ENCODE measurements at places on chromosomes 7 and 10.

DNA sequence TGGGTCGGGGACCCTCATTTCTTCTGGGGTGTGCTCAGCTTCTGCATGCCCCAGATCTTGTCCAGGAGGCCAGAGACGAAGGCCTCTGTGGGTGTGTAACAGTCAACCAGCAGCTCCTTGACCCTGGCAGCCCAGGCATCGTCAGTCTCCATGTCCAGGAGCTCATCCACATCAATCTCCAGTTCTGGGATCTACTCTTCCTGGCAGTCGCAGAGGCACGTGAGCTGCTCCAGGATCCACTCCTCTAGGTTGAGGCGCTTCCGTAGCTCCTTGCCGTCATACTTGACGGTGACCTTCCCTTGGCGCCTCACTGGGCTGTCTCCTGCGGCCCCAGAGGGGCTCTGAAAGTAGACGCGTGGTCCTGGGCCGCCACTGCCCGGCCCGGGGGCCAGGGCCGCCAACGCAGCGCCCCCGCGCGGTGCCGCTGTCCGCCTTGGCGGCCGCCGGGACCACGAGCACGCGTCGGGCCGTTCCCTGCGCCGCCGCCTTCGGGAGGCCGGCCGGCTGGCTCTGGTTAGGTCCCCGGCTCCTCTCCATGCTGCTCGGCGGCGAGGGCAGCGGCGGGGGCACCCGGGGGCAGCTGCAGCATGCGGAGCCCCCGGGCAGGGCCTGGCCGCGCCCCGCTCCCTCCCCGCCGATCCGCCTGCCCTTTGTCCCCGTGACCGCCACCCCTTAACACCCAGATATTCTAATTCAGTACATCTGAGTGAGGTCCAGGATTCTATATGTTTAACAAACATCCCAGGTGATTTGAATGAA lies 170.5 kb downstream of the SEPTIN7 start:
- DNase-seq, result no peak

DNA sequence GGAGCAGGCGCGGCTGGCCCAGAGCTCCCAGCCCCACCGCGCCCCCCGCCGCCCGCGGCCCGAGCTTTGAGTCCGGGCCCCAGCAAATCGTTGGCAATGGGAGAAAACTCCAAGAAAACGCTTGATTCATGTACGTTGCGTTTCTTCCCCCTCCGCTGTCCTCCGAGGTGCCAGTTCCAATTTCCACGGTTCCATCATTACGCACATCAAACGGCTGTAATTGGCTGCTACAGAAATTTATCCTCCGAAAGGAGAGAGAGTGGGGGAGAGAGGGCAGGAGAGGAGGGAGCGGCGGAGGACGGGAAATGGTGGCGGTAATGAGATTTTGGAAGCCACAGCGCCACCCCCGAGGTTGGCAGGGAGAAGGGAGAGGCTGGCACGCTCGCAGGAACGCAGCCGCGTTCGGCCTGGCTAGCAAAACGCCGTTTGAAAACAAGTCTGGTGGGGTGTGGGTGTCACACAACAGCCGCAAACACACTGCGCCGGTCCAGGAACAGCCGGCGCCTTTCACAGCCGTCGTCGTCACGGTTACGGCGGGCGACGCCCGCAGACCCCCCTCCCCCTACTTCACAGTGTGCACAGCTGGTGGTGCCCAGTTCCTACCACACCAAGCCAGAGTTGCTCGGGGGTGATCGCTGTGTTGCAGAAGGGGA lies 57.5 kb downstream of the UNCX start:
- peak; percentile 48 for DNase-seq

- DNase-seq, result no peak
Observed at GRCh38 chr7:4957847-4958476, 1.0 kb downstream of the MMD2 start.

- DNase-seq, result no peak
Observed at GRCh38 chr10:110865186-110865808, 6.4 kb upstream of the PDCD4 start.

DNA sequence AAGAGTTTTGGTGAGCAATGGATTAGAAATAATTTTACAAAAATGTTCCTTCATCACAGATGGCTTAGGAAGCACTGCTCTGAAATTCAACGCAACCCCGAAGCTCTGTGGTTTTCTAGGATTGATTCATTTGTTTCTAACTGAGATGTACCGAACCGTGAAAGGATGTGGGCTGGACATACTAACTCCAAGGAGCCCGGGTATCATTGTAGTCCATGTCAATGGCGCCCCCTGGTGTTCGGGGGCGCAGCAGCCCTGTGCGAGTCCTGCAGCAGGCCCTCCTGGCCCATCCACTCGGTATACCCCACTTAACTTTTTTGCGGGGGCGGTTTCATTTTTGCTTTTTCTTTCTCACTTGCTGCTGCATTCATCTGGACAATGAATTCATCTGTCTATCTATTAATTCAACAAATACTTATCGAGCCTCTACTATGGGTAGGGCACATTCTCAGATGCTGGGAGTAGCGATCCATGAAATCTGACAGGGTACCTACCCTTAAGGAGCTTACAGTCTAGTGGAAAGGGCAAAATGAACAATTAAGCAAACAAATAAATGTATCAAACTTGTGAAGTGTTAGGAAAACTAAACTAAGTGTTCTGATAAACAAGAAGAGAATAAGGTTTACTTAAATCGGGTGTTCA lies 25.2 kb upstream of the ITPRID1 start:
- DNase-seq, result no peak

- no peak for DNase-seq
Observed at GRCh38 chr7:1913466-1914282, 243.6 kb downstream of the ELFN1 start.

- DNase-seq, result no peak
Observed at GRCh38 chr7:34100661-34101060, 195.3 kb downstream of the BMPER start.

- no peak for DNase-seq
Observed at GRCh38 chr7:81516898-81517297, 252.9 kb downstream of the HGF start.

- DNase-seq, result no peak
Observed at GRCh38 chr10:110214371-110214826, 7.0 kb downstream of the MXI1 start.

- peak; percentile 55 for DNase-seq
Observed at GRCh38 chr10:132443605-132443982, 46.6 kb downstream of the PWWP2B start.

- no peak for DNase-seq
Observed at GRCh38 chr7:13687500-13687899, 302.0 kb downstream of the ETV1 start.

DNA sequence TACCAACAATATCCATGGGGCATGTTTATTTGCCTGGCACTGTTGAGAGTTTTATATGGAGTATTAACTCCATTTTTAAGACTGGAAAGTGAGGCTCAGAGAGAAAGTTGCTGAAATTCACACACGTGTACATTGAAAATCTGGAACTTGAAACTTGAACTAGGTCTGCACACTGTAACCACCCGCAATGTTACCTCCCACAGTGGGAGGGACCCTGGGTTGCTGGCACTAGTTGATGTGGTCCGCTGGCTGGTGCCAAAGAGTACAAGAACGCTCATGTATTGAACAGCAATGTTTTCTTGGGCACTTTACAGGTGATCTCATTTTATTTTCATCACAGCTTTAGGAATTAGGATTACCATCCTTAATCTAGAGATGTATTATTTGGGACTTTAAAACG lies 253.2 kb downstream of the INHBA start:
- DNase-seq, result no peak

DNA sequence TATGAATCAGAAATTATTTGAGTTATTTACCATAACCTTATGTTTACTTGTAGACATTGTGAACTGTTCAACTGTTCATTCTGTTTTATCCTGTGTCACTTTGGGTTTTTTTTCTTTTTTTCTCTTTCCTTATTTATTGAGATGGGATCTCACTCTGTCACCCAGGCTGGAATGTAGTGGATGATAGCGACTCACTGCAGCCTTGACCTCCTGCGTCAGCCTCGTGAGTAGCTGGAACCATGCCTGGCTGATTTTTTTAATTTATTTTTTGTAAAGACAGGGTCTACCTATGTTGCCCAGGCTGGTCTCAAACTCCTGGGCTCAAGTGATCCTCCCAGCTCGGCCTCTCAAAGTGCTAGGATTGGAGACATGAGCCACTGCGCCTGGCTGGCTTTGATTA lies 97.1 kb downstream of the CSTF2T start:
- no peak for DNase-seq

DNA sequence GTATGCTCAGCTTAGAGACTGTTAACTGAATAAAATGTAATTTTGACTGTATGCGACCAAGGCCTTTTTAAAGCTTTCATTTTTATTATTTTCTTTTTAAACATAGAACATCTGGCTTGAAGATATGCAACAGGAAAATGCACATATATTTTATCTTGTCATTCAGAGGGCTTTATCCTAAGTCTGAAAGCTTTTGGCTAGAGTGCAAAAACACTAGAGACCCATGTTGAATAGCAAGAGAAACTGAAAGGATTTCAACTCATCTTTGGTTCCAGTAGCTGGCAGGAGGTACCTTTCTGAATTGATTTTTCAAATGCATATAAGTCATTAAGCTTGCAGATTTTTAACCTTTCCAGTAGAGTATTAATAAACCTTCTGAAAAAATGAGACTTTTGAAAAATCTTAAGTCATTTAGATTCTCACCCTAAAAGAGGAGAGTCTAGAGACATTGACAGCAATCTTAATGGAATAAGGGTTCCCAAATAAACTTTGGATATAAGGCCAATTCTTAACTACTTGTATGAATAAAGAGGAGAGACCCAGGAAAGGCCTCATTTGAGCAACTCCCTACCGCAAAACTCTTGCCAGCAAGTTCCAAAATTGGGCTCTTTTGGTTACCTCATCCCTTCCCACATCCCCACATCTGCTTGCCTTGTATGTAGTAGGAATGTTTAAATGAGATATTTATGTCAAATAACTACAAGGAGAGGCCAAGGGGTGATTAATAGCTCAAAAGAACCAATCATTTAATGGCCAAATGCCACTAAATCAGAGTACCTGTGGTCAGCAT lies 454.4 kb downstream of the HTR7 start:
- no peak for DNase-seq

DNA sequence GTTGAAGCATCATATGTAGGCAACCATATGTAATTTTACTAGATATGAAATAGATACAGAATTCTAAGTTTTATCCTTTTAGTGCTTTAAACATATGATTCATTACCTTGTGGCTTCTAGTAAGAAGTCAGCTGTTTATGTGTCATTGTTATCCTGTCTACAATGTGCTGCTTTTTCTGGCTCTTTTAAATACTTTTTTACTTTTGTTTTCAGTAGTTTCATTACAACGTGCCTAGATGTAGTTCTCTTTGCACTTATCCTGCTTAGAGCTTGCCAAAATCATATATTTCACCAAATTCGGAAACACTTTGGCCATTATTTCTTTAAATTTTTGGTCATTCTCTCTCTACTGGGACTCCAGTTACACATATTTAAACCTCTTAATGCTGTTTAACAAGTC lies 26.4 kb downstream of the YAE1 start:
- DNase-seq, result peak; percentile 35

GRCh38 chr7:1263391-1263951 lies 30.8 kb downstream of the UNCX start:
- no peak for DNase-seq

GRCh38 chr7:148711191-148712102 lies 12.7 kb downstream of the CUL1 start:
- DNase-seq, result no peak

- DNase-seq, result no peak
Observed at GRCh38 chr10:128848810-128849209, 618.2 kb upstream of the MGMT start.

DNA sequence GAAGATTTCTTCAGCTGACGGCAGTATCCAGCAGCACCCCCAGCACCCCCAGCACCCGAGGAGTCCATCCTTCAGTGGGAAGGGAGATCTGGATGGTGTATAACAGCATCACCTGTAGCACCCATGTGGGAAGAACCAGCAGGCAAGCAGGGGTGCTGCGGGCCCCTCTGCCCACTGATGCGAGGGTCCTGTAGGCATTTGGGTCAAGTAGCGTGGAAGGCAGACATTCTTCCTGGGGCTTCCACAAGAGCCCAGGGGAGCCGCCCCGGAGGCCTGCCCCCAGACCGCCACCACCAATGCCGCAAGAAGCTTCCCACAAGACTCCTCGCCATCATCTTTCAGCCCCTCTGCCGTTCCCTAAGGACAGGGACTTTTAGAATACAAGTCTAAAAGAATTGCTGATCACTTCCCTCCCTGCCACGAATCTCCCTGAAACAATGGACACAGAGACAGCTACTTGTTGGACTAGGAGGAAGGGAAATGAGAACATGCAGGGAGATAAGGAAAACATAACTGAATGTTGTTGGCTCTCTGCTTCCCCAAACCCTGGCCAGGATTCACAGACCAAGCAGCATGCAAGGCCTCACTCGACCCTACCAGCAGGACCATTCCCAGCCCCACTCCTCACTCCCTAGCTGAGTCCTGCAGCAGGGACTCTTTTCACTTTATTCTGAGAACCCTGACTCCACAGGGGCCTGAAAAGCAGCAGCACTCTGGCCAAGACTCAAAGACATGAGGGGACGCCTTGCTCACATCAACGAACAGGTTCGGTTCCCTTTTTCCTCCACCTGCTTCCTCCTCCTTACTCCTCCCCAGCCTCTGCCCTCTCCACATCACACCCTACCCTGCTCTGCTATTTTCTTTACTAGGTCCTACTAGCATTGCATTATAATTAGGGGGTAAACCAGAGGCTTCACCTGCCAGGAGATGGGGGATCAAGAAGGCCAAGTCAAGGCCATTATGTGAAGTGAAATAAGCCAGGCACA lies 164.5 kb downstream of the HERPUD2 start:
- DNase-seq, result no peak

DNA sequence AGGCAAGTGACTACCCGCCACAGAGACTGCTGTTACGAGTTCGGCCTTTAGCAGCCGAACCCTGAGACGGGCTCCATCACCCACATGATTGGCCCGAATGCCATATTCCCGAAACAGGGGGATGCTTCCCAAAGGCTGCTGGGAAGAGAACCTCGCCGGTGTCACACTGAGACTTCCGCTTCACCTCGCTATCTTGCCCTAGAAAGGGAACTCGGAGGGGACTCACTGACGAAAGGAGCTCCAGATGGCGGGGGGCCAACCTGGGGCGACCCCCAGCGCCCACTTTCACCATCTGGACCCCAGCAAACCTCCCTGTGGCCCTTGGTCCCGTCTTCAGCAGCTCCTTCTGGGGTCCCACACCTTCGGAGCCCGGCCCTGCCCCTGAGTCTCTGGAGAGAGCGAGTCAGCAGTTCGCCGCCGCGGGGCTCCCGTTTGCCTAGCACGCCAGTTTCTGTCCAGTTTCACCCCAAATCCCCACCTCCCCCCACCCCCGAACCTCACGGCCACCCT lies 529 bp downstream of the HPS1 start:
- DNase-seq, result no peak

DNA sequence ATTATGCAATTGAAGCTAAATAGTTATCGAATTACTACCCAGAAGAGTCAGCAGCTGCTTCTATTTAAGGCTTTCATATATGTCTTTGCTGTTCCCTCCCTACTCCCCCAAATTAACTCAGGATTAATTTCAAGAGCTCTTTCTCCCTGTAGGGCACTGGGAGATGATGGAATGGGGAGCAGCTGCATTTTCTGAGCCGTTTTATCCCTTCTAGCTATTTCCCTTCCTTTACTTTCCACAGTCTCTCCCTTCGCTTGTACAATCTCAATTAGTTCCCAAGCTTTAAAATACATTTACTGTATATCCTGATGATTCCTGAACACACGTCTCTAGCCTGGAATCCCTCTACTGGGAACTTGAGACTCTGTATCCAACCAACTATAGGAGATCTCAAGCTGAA lies 19.8 kb upstream of the TSPAN12 start:
- DNase-seq, result no peak

Data from T-helper 2 cell (primary cell).